GM20000 (cell line): ENCODE measurements at places on chromosomes 7 and 10.
A peak's percentile ranks its signal among the peaks of the same experiment; 100 is the strongest.

GRCh38 chr7:32532086-32532485 is 36.8 kb downstream of the AVL9 start:
- DNase-seq, result no peak

DNA sequence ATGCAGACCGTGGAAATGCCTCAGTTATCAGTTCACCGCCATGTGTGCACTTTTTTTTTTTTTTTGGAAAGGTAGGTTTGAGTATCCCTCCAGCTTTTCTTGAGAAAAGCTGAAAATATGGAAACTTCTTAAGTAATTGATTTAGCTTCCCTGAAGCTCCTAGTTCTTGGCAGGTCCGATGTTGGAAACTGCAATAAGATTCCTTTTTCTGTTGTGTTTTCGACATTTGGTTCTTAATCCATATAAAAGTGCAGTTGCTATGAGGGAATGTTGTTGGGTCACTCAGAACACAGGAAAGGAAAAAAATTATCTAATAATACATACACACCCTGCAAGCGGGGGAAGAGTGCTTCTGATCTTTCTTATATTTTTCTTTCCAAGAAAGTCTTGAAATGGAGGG is 665.2 kb downstream of the INHBA start:
- no peak for DNase-seq

DNA sequence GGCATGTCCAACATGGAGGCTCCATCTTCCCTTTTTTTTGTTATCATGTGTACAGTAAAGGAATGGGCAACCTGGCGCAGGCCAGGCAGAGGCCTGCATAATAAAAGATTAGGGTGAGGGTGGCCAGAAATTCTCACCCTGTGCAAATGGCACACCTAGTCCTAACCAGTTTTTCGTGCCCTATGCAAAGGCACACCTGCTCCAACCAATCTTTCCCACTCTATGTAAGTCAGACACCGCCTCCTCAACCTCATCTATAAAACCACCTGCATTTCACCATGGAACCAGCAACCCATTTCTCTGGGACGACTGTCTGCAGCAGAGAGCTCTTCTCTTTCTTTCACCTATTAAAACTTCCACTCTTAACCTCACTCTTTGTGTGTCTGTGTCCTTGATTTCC is 16.1 kb downstream of the TBATA start:
- no peak for DNase-seq

DNA sequence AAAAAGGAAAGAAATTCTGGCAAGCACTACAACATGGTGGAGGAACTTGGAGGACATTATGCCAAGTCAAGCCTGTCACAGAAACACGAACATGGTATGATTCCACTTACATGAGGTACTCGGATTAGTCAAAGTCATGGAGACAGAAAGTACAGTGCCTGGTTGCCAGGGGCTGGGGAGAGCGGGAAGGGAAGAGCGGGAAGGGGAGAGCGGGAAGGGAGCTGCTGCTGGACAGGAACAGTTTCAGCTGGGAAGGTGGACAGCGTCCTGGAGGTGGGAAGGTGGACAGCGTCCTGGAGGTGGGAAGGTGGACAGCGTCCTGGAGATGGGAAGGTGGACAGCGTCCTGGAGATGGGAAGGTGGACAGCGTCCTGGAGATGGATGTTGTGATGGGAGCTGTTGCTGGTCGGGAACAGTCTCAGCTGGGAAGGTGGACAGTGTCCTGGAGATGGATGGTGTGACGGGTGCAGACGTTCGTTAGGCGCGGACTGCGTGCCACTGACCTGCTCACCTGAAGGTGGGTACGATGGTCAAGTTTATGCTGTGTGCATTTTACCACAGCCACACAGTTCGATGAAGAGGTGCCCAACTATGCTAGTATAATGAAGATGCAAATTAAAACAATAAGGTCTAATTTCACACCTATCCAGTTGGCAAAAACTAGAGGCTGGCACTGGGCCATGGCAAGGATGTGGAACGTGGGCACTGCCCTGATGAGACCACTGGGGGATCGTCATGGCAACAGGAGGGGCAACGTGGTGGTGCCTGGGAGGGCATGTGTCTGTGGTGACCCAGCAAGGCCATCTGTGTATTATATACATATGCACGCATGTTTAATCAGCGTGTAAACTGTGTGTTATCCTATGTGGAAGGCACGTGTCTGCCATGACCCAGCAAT is 103.8 kb downstream of the NKX6-2 start:
- DNase-seq, result no peak

GRCh38 chr7:910441-910861 is 34.1 kb downstream of the GET4 start:
- DNase-seq, result no peak

DNA sequence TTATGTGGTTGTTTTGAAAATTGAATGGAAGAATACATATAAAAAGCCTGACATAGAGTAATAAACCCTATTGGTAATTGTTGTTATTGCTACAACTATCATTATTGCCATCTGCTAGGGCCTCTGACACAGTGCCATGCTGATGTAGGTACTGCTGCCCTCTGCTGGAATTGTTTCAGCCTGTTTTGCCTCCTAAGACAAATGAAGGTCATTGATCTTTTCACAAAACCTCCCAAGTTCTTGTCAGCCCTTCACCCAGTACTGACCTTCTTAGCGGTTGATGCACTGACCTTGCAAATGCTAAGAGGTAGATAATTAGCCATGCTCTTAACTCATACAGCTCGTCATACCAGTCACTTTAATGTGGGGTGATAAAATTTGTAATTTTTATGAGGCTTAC is 975.2 kb downstream of the SORCS1 start:
- DNase-seq, result peak; percentile 8

DNA sequence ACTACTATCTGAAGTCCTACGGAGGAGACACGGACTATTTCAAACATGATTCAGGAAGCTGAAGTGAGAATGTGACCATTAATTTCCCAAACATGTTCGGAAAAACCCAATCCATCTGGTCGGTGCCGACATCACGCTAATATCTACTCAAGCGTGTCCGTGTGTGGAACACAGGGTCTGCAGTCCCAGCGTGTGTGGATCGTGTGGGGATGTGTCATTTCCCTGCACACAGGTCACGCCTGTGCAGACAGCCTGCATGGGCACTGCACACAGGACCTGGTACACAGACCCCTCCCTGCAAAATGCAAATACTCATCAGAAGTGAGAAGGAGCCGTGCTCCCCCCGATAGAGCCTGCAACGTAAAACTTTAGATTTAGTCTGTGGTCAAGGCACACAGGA is 57.8 kb downstream of the CARD11 start:
- no peak for DNase-seq

- no peak for DNase-seq
Observed at GRCh38 chr10:14667280-14667679, 107.4 kb downstream of the FAM107B start.

DNA sequence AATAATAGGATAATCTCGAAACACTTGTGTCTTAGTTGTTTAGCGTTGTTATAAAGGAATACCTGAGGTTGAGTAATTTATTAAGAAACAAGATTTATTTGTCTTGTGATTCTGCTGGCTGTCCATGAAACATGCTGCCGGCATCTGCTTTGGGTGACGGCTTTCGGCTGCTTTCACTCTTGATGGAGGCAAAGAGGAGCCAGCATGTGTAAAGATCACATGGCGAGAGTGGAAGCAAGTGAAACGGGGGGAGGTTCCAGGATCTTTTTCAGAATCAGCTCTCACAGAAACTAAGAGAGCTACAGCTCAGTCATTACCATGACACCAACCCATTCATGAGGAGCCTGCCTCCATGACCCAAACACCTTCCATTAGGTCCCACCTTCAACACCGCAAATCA is 402.8 kb downstream of the CDC14C start:
- no peak for DNase-seq

GRCh38 chr7:87152897-87153641 is 816 bp downstream of the DMTF1 start:
- DNase-seq, result peak; percentile 49

DNA sequence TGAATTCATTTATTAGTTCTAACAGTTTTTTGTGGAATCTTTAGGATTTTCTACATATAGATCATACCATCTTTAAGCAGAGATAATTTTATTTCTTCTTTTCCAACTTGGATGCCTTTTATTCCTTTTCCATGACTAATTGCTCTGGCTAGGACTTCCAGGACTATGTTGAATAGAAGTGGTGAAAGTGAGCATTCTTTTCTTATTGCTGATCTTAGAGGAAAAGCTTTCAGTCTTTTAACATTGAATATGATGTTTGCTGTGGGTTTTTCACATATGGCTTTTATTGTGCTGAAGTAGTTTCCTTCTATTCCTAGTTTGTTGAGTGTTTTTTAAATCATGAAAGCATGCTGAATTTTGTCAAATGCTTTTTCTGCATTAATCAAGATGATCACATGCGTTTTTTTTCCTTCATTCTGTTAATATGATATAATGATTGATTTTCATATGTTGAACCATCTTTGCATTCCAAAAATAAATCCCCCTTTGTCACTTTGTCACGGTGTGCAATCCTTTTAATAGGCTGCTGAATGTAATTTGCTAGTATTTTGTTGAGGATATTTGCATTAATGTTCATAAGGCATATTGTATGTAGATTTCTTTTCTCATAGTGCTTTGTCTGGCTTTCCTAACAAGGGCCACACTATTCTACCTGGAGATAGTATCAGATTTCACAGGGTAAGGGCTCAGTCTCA is 92.9 kb downstream of the ZNF467 start:
- DNase-seq, result no peak

DNA sequence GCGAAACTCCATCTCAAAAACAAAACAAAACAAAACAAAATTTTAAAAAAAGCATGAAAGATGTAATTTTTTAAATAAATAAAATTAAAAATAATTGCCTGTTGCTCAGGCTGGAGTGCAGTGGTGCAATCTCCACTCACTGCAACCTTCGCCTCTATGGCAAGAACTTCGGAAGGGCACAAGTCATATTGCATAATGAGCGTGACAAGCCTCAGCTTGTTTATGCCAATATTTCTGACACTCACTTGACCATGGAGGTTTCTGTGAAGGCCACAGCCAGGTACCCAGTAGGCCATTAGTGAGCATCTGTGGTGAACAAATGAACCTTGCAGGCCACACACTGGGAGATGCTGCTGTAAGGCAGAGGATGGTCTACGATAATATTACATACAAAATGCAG is 106.1 kb upstream of the KMT2C start:
- DNase-seq, result no peak

- DNase-seq, result no peak
Observed at GRCh38 chr7:33937871-33938270, 32.5 kb downstream of the BMPER start.
